Mesothelial cell of epicardium (in vitro differentiated cells): ENCODE measurements at places on chromosomes 4 and X. TPM values are rescaled to one million over a fixed set of nuclear protein-coding genes. Genes with fewer than 3 reads are reported as not detected.

CLCN5 gene
- total RNA-seq = 52.0 to 54.7 TPM (median 53.0 TPM) in 3 replicates

DNA sequence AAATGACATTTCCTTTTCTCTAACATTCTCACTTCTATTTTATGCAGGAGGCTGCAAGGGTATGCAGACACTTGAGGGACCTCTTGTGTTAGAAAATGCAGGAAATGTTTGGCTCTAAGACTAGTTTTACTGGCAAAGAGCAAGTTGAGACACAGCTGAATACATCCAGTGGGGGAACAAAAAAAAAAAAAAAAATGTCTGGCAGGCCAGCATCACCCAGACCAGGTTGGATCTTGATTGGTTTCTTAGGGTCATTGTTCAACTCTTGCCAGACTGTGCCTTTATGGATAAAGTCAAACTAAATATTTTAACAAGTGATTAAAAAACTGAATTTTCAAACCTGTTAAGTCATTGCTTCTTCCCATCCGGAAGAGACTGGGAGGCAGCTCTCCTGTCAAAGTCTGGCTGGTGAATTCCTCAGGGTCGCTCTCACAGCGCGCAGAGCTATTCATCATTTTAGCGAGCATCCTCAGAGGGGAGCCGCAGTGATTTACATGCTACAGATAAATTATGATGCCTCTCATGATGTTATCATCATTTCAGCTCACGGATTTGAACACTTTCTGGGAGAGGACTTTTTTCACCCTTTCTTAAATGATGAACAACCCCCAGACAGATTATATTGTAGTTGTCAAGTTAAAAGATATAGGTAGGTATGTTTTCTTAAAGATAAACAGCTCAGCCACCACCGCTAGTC lies 23.6 kb upstream of the PACRGL start:
- peak; percentile 46 for DNase-seq

DNA sequence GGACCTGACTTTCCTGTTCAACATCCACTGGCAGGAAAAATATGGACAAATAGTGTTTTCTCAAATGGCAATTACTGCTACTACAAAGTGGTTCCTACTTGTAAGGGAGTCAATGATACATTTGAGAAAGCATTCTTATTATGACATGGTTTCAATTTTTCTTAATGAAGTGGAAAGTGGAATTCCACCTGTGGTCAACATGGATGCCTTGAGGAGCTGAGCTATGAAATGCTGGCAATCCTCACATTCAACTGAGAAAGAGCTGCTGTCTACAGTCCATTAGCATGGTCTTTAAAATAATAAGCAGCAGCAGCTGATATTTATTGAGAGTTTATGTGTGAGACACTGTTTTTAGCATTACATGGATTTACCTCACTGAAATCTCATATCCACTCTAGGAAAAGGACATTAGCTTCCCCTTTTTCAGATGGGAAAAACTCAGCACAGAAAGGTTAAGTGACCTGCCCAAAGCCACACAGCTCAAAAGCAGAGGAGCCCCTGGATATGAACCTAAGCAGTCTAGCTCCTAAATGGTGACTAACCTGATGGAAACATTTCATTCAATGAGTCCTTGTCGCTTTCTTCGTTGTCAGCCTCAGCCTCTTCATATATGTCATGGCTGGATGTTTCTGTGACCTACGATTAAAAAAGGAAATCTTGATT lies 29.2 kb downstream of the MAP7D3 start:
- DNase-seq = no peak

GRCh38 chr4:151013491-151013890 lies 1.6 kb downstream of the LRBA start:
- DNase-seq = no peak

SH3BGRL gene
- total RNA-seq = 69.0 to 71.4 TPM (median 69.5 TPM) in 3 replicates

GRCh38 chr4:83556006-83556707 lies 20.2 kb downstream of the GPAT3 start:
- DNase-seq = no peak

ZCCHC13 gene
- total RNA-seq = not detected in 3 replicates

DNA sequence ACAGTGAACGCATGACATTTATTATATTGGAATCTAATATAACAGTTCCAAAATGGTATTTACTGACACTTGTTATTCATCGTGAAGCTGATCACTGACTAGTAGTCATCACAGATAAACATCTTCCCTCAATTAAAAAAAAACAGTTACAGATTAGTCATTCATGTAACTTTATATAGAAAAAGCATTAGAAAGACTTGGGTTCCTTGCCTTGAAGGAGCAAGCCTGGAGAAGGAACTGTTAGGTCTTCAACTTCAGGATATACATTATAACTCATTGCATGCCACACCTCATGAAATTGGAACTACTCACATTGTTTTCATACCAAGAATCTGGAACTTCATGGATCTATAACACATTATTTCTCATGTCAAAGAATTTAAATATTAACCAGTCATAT lies 317.7 kb downstream of the CCSER1 start:
- DNase-seq = no peak

GRCh38 chrX:103503163-103503852 lies 16.0 kb downstream of the RAB40A start:
- DNase-seq = no peak

DNA sequence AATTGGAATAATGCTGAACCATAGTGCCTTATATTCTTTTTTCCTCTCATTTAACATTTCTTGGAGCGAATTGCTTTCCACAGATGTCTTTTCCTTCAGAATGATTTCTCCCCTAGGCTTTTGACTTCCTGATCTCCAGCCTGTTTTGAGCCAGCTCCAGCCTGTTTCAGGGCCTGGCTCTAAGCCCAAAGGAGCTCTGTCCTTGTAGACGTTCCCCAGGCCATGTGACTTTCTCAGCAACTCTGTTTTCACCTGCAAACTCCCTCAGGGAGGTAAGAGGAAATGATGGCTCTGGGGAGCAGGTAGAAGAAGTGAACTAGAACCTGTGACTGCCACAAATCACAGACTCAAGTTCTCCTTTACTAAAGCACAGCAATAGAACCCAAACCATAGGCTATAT lies 89.1 kb downstream of the AKAP4 start:
- DNase-seq = no peak

- no peak for DNase-seq
Observed at GRCh38 chrX:18964901-18965300, 19.0 kb downstream of the PHKA2 start.

FAM9C gene
- total RNA-seq = 0.34 to 0.44 TPM (median 0.38 TPM) in 3 replicates

DNA sequence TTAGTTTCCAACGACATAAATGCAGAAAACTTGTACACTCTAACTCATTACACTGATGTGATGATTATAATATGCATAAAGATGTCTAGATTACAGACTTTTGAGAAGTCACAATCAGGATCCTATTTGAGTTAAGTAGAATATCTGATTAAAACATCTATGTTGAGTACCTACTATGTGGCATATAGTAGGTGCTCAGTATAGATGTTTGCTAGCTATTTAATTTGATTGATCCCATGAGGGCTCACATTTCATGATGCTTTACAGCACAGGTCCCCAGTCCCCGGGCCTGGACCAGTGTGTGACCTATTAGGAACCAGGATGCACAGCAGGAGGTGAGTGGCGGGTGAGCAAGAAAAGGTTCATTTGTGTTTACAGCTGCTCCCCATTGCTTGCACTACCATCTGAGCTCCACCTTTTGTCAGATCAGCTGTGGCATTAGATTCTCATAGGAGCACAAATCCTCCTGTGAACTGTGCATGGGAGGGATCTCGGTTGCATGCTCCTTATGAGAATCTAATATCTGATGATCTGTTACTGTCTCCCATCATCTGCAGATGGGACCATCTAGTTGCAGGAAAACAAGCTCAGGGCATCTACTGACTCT lies 33.0 kb upstream of the CXCL8 start:
- DNase-seq = no peak

DNA sequence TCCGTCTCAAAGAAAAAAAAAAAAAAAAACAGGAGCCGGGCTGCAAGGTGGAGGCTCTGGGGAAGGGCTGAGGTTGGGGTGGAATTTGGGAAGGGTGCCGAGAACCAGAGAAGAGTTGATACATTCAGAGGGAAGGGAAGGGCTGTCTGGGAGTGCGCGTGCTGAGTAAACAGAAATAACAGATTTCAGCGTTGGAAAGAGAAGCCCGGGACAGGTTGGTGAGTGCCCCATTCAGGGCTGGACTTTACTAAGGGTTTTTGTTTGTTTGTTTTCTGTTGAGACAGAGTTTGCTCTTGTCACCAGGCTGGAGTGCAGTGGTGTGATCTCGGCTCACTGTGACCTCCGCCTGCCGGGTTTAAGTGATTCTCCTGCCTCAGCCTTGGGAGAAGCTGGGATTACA lies 1.7 kb upstream of the IL3RA start:
- no peak for DNase-seq

LPAR4 gene
- 2.0 to 3.1 TPM (median 2.6 TPM) in 3 replicates for total RNA-seq

- no peak for DNase-seq
Observed at GRCh38 chrX:79368441-79368840, 1.3 kb upstream of the ITM2A start.
